ENCODE measurements at places on chromosomes 12 and 14.

GRCh38 chr14:89239023-89239422, 178.0 kb downstream of the FOXN3 start:
- DNase-seq = no peak

DNA sequence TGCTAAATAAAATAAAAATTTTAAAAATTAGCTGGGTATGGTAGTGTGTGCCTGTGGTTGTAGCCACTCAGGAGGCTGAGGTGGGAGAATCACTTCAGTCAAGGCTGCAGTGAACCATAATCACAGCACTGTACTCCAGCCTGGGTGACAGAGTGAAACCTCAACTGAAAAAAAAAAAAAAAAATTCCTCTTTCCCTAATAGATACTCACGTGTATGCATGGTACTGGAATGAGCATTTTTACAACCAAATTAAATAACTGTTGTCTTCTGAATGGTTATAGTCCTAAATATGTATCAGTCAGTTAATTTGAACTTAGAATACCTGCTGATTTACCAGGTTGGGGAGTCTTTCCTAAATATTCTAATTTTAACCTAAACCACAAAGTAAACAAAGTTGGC, 98.3 kb upstream of the ATF1 start:
- no peak for DNase-seq

- DNase-seq = no peak
Observed at GRCh38 chr12:24560831-24561271, 388.1 kb downstream of the BCAT1 start.

DNA sequence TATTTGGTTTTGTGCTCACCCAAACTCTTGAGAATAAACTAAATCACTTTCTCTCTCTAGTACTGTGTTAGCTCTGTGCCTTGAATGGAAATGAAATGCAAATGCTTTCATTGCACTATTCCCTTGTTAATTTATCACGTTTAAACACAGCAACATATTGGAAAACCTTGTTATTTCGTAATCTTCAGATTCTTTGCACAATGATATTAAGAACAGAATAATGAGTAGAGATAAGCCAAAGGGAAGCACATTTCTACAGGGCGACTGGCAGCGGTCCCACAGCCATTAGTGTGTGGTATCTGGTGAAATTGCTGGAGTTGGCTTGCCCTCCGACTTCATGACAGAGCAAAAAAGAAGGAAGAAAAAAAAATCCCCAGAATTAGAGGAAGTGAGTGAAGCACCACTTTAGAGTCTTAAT, 166.1 kb upstream of the E2F7 start:
- DNase-seq = no peak

DNA sequence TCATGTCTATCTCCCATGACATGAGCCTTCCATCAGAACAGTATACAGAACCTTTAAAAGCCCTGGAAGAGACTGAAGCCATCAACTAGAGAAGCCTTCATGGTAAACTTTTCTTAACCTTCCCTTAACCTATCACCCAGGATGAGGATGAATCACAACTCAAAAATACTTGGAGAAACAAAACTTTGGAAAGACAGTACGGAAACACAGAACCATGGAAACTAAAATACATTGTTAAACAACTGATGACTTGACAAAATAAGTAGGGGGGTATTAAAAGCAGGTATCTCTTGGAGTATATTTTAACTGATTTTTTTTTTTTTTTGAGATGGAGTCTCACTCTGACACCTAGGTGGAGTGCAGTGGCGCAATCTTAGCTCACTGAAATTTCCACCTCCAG, 8.7 kb downstream of the TM7SF3 start:
- DNase-seq = no peak

GRCh38 chr12:64299628-64300027, 77.5 kb upstream of the KICS2 start:
- DNase-seq = no peak

DNA sequence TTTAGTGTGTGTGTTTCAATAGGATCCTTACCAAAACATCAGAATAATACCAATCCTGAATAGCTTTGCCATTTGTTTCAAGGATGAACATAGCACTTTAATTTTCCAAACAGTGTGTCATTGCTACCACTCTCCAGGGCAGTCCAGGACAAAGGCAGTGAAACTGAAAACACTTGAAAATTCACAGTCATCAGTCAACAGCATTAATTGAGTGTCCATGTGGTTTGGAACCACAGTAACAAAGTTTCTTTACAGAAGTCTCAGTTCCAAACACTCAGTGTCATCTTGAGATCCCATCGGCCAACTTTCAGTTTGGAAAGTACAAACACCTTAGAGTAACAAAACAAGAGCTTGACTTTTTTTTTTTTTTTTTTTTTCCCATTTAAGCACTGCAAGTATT, 228.4 kb upstream of the SOX5 start:
- no peak for DNase-seq

GRCh38 chr14:48805315-48805714, 780.9 kb downstream of the RPS29 start:
- no peak for DNase-seq

GRCh38 chr14:39433452-39433813, 1.2 kb upstream of the FBXO33 start:
- DNase-seq = no peak

GRCh38 chr12:96225044-96225855, 31.1 kb downstream of the ELK3 start:
- DNase-seq = no peak

- no peak for DNase-seq
Observed at GRCh38 chr14:52021957-52022600, 32.7 kb downstream of the RTRAF start.

DNA sequence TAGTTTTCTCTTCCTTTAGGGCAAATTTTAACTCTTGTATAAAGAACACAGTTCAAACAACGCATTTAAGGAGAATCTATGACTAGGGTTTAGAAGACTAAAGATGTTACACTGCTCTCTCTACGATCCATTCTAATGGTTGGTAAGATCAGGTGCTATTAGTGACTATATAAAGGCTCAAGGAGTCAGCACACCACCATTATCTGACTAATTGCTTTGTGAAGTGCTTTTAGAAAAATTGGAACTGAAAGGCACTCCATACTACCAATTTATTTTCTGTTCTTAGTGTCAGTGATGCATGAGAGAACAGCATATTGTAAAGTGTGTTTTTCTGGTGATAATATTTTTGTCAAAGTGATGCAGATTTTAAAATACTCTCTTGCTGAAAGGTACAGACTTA, 136.8 kb downstream of the SYT1 start:
- no peak for DNase-seq

DNA sequence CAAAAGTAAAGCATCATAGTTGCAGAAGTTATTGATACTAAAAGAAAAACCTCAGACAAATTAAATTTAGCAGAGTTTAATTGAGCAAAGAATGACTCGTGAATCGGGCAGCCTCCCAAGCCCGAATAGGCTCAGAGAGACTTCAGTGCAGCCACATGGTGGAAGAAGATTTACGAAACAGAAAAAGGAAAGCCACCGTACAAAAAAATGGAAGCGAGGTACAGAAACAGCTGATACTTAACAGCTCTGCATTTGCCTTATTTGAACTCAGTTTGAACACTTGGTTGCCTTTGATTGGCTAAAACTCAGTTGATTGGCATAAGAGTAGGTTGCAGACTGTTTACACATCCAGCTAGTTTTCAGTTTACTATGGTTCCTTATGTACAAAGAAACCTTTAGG, 12.9 kb downstream of the TTC9 start:
- no peak for DNase-seq

DNA sequence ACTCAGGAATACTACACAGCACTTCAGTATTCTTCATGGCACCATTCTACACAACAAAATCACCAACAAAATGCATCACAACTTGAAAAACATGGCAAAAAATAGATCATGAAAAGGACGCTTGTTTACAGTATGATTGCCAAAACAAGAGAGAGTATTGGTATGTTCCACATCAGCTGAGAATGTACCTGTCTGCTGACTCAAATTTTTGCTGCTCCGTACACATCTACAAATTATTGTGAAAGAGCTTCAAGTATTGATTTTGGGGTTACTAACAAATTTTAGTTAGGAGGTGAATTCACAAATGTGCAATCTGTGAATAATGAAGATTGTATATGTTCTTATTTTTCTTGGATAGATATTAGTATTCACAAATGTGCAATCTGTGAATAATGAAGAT, 105.4 kb downstream of the GPHN start:
- no peak for DNase-seq

- DNase-seq = no peak
Observed at GRCh38 chr12:77968021-77968420, 137.3 kb downstream of the NAV3 start.

DNA sequence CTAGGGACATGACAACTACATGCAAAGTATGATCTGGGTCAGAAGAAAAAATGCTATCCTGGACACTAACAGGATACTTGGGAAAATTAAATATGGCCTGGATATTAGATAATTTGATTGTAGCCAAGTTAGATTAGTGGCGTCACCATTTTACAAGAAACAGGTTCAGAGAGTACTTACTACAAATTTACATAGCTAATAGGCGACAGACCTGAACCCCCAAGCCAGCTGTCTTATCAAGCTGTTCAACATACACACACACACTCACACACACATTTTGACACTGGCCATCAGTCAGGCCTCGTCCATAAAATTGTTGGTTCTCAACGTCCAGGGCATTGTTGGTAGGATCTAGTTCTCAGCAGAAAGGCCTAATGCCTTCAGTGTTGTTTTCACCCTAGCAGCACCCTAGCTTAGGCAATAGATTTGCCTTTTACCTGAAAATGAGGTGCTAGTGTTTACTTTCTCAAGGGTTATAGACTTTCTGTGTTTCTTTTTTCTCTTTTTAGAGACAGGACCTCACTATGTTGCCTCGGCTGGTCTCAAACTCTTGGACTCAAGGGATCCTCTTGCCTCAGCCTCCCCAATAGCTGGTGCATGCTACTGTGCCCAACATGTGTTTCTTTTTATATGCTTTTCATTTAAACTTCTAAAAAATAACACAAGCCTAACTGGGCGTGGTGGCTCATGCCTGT, 3.3 kb upstream of the C14orf93 start:
- DNase-seq = no peak

DNA sequence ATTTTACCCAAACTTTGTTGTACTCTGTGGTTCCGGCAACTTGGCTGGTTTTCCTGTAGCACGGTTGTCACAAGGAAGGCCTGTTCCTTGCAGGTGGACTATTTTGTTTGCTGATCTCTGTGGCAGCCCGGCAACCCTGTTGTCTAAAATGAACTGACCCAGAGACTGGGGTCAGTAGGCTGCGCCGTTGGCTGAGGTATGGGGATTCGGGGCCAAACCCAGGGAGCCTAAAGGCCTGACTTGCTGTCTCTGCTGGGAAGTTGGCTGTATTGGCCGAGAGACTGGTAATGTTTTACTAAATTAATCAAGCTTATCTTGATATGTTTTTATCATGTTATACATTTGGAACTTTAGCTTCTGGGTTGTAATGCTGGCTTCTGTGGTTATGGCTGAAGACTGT, 13.8 kb downstream of the SMIM41 start:
- no peak for DNase-seq

GRCh38 chr12:57459750-57460467, at the start of gene GLI1:
Gene GLI1 (plus strand): TSS chr12:57459785. CDS start chr12:57463692, 3,907 bp downstream.
- DNase-seq = no peak

GRCh38 chr12:8676651-8677050, 14.0 kb upstream of the MFAP5 start:
- no peak for DNase-seq

DNA sequence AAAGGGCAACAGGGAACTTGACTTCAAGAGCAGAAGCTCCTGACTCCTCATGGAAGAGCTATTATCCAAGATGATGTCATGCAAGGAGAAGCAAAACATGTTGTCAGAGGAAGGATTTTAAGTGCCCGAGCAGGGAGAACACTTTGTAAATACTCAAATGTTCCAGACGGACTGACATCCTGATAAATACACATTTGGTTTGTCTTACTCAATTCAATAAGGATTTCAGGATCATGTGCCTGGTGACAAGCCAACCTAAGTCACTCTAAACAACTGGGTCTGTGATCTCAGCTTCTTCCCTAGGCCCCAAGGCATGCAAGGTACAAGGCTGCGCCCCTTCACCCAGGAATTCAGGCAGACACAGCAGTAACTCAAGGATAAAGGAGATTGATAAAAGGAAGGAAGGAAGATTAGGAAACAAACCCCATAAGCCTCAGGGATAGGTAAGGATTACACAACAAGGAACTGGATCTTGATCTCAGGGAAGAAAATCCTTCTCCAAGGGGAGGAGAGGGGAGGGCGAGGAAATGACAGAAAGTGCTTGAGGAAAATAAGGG, 26.8 kb upstream of the CEBPE start:
- DNase-seq = no peak

GRCh38 chr14:30243207-30243606, 315.6 kb upstream of the PRKD1 start:
- DNase-seq = no peak

GRCh38 chr14:23559010-23559925, 3.2 kb downstream of the THTPA start:
- peak; percentile 31 for DNase-seq

- DNase-seq = no peak
Observed at GRCh38 chr12:46533723-46534122, 161.2 kb upstream of the SLC38A2 start.

DNA sequence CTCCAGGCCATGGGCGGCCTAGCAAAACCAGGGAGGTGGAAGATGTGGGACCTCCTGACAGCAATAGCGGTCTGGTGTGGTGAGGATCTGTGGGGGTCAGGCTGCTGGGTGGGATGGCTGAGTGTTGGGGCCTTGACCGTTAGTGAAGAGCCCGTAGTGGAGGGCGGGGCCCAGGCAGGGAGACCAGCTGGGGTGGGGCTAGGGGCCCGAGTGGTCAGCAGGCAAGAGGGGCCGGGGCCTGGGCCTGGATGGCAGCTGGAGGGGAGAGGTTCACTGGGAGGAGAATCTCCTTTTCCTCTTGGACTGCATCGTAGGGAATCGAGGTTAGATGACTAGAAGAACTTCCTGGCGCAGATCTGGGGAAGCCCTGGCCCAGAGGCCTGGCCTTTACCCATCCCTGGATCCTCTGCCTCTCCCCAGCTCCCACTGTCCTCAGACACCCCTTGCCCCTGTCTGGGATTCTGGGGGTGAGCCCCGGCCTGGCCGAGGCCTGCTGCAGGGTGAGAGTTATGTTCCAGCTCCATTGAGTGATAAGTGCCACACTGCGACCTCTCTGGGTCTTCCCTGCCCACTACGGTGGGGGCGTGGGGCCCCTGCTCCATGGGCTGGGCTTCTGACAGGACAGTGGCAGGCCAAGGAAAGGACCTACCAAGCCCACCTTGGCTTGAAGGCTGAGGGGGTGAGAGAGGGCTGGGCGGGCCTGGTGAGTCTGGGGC, 47.1 kb downstream of the KRT80 start:
- no peak for DNase-seq

GRCh38 chr12:49342914-49343731, 3.6 kb upstream of the DNAJC22 start:
- no peak for DNase-seq

- no peak for DNase-seq
Observed at GRCh38 chr12:67885375-67886169, 103.7 kb upstream of the IFNG-AS1 start.

All from stimulated activated CD4-positive, alpha-beta T cell treated with anti-CD3 and anti-CD28 coated beads, TNF-alpha, amount 100 ng/mL, for 4 hours (primary cell).